Fibroblast of skin of abdomen (primary cell): ENCODE measurements at places on chromosomes 2 and 18.

DNA sequence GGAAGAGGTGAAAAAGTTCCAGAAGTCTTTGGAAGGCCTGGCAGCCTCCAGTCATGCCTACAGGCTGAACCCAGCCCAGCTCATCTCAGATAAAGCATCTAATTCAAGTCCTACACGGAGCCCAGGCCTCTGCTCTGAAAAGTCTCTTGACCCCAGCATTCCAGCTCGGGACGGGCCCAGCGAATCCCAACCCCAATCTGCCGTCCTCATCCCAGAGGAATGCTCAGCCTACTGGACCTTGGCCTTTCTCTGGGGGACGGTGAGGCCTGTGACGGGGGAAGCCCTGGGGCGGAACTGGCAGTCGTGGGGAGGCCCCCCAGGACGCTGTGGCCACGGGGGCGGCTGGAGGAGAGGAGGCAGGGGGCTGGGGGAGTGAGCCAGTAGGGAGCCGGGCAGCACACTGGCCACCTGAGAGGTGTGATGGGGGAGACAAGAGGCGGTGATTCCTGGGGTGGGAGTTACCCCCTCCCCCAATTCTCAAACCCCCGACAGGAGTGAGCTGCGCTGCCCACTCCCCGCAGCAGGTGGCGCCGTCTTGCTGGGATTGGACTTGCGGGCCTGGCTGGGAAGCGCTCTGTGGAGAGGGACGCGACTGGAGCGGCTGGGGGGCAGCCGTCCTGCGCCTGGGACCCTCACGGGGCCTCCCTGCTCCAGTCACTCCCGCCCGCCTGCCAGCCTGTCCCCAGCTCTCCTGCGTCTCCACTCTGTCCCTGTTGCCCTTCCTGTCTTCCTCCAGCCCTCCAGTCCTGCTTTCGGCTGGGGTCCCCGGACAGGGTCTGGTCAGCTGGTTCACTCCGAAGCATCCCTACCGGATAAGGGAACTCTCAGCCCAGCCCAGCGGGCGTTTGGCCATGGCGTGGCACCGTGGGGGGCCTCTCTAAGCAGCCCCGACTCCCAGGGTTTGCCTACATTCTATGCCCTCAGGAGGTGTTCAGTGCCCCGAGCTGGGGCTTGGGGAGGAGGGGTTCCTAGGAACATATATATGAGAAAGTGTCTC, 182.6 kb upstream of the HAAO start:
- DNase-seq = peak; percentile 73

DNA sequence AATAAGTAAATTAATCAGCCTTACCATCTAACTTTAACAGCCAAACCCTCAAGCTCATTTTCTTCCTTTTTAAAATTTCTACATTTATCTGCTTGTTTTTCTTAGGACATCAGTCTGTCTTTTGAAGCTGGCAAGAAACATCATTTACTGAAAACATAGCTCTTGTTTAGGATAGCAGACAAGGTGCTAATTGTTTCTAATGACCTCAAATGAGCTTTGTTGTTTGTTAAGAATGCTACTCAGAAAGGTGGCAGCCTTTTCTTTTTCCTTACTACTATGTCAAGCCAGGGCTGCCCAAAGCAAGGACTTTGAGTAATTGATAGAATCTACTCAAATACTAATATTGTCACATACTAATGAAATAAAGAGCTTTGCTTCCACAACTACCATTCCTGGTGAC, 171.8 kb downstream of the LRP1B start:
- DNase-seq = no peak

- DNase-seq = peak; percentile 35
Observed at GRCh38 chr18:3966642-3967358, 488.3 kb downstream of the DLGAP1 start.

DNA sequence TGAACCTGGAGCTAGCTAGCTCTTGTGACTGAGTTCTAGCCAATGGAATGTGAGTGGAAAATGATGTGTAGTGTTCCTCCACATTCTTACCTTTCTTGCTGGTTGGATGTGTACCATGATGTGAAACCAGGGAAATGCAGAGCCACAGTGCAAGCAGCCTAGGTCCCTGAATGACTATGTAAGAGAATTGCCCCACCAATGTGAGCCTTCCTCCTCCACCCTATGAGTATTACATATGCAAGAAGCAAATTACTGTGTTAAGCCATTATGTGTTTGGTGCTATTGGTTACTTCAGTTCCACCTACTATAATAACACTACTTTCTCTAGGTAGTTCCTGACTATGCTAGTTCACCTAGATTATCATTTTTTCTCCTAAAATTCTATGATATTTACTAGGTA, 39.6 kb downstream of the LCLAT1 start:
- no peak for DNase-seq

- DNase-seq = no peak
Observed at GRCh38 chr2:113854208-113854607, 35.7 kb upstream of the ACTR3 start.

DNA sequence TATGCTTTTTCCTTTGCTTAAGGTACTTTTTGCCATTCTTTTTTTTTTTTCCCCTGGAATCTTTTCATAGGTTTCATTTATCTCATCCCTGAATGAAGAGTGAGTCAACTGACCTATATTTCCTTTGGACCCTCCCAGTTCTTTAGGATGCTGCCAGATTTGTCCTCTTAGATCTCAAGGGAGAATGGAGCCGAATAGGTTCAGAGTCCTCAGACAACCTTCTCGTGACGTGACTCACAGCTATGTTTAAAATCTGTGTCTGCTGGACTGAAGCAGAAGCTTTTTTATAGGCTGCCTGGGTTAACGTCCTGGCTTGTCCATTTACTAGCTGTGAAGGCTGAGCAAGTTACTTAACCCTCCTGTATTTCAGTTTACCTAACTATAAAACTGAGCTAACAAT, 358.6 kb downstream of the DLGAP1 start:
- DNase-seq = peak; percentile 78

DNA sequence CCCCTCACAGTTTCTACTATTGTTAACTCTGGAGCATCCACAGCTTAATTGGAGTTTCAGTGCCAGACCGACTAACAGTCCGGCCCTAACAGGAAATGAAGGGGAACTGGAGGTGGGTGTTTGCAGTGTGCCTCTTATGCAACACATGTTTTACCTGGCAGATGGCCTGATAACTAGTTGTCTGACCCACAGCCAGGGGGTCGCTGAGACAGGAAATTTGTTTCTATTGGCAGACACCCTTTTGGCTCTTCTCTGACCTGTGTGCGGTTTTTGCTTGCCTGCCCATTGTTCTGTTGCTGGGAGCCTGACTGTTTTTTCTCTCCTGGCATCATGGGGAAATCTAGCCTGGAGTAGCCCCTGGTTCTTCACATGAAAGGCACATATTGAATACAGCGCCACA, 1329.8 kb downstream of the DSC3 start:
- no peak for DNase-seq
